ENCODE measurements at places on chromosomes 1 and 21.

GRCh38 chr1:30089024-30089430, 634.4 kb downstream of the MATN1 start:
- DNase-seq: peak; percentile 19

DNA sequence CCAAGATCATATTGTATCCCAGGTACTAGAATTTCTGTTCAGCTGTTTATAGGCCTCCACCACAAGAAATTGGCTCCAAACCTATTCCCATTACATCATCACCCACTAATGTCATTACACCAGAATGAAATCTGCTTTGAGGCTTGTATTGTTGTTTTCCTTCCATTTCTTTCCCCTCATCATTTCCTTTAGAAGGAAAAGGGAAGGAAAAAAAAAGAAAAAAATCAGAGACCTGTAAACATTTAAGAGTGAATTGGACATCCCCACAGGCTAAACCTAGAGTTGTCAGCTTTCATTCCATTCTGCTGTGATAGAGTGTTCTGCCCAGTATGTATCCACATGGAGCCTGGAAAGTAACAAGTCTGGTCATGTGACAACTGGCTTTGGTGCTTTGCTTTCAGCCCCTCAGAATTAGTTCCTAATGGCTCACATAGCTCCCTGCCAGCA, 44.6 kb downstream of the NFYC start:
- DNase-seq: no peak

DNA sequence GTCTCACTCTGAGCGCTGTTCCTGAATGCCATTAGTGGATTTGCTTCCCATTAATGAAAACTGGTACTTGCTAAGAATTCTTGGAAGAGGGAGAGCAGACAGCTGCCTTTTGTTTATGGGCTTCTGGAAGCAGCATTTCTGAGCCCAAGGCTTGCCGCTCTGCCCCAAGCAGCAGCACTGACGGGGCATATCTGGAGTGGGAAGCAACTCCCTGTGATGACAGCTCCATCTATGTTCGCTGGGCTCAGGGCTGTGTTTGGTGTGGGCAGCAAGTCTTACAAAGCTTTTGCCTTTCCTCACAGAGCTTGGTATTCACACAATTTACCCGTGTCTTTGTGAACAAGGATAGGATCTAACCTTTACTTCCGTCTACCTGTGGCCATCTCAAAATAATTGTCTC, 72.2 kb downstream of the DDX20 start:
- no peak for DNase-seq

- DNase-seq: no peak
Observed at GRCh38 chr1:175120511-175120910, 52.9 kb downstream of the TNN start.

- DNase-seq: no peak
Observed at GRCh38 chr1:10245674-10246073, 35.3 kb downstream of the KIF1B start.

DNA sequence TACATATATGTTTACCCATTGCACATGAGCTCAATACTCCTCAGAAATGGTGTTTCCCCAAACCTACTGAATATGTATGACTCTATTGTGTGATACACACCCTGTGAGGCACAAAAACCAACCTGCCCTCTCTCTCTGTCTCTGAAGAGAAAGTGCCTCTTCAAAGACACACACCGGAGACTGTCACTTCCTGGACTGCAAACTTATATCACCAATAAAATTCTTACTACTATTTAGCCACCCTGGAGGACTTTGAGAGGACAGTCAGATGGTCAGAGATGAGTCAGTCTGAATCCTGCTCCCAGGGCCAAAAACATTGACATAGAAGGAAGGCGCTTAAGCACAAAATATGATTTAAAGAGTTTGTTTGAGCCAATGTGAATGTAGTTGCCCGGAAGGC, 110.4 kb downstream of the PPIAL4G start:
- DNase-seq: no peak

- DNase-seq: no peak
Observed at GRCh38 chr1:227894831-227895451, 52.8 kb downstream of the WNT9A start.

DNA sequence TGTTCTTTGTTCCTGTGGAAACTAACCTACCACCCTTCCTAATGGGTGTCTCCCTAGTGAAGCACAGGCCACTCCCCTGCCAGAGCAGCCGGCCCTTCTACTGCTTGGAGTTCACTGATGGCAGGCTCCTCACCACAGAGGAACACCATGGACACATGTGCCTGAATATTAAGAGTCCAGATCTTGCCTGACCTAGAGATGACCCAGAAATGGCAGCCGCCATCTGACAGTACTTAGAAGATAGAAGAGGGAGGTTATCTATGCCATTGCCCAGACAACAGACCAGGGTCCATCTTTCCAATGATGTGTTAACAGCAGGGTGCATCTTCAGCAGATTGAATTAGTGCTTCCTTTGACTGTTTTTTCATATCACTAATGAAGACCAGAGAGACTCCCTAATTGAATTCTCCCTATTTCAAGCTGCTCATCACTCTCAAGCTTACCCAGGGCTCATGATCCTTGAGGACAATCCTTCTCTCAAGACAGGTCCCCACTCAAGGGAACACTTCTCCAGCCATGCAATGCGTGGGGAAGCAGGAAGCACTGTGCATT, 59.8 kb downstream of the PLEKHA6 start:
- DNase-seq: peak; percentile 94

- no peak for DNase-seq
Observed at GRCh38 chr21:46023555-46023954, 42.0 kb downstream of the COL6A1 start.

All from NCI-H1694 (cell line).